ENCODE measurements at places on chromosomes 2 and 18.
A peak's percentile ranks its signal among the peaks of the same experiment; 100 is the strongest.

DNA sequence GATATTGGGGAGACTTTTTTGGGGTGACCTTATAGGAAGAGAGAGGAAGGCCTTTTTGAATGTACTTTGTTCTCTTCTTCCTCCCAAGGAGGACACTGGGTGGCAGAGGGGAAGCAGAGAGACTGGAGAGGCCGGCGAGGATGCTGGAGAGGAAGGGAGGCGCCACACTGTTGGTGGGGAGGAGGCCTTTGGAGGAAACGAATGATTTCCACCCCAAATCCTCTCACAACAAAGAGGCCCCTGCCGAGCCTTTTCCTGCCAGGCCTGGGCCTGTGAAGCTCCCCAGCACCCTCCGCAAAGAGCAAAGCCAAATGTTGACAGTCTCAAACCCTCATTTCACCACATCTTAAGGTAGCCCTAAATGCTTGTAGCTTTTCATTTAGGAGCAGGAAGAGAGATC is 59.0 kb upstream of the UPP2 start:
- DNase-seq = no peak

DNA sequence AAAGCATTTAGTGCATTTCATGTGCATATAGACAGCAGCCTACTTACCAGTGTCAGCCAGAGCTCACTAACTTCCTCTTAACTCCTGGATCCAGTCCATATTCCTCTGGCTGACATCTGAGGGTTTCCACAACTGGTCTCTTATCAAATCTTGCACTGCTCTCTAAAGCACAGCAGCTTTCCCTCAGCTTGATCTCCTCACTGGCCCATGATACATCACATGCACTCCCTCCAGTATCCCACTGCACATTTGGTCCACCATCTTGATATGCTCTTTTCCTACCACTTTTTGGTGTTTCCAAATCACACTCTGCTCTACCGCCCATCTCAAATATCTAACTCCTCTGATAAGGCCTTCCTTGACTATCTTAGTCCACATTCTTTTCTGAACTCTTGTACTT is 105.0 kb upstream of the ZFP36L2 start:
- DNase-seq = peak; percentile 73

- DNase-seq = no peak
Measured at GRCh38 chr18:48566589-48566988, 27.8 kb downstream of the CTIF start.

- no peak for DNase-seq
Measured at GRCh38 chr2:24544456-24545115, 53.5 kb downstream of the NCOA1 start.

DNA sequence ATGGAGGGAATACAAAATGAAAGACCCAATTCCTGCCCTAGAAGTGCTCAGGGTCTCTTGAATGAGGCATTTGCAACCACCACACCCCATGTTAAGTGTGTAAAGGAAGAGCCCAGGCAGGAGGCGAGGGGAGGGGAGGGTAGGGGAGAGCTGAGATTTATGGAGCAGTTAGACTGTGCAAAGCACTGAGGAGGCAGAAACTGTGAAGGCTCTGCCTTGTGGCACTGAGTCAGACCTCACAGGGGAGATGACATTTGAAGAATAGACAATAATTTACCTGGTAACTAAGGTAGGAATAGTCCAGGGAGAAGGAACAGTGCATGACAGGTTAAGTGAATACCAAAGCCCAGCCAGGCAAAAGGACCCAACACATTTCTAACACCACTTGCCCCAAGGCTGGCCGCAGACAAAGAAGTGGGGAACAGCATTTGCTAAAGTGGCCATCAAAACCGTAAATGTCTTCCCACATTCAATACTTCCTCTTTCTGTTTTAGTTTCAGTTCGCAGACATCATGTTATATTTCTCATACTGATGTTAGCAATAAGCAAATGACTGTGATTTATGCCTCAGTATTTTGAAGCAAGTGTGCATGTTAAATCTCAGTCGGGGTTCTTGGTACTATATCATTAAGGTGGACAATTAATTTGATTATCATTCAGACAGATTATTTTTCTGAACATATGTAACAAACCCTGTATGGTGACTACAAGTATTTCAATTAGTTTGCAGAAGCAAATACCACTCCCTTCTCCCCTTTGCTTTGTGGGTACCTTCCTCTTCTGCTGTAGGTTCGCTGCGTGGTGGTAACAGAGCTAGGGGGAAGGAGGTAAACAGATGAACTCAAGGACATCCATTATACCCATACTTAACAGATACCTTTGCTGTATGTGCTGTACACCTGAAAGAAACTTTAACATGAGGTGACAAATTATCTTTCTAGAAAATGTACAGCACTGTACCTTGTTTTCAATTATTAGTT is 27.5 kb downstream of the CDH20 start:
- DNase-seq = no peak

DNA sequence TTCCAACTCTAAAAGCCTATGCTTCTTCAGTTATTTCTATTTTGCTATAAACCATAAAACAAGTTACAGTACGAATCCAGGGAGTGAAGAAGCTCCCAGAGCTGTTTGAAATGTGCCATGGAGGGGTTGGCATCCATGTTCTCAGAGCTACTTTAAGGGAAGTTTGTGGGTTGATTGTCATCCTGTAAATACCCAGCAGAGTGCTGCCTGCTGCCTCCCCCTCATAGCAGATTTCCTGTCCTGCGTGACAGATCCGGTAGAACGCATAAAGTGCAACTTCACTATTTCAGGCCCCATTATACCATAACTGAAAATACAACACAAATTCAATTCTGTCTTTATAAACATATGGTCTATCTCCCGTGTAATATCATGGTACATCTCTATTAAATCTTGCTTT is 114.4 kb downstream of the CTNNA2 start:
- DNase-seq = no peak

- no peak for DNase-seq
Measured at GRCh38 chr2:52818958-52819357, 948.6 kb upstream of the CHAC2 start.

Data from endothelial cell of umbilical vein (primary cell).